ENCODE measurements at places on chromosomes 7 and 10.

DNA sequence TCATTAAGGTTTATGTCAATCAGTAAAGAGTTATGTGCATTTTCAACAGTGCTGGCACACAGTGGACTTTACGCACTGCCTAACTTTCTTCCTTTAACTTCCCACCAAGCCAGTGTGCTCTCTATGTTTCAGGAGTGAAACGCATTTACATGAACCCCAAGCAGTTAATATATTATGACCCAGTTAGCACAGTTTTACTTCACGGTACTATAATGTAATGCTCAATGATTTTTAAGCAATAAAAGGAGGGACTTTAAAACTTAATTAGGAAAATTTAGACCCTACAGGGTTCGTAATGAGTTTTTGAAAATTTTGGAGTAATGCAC, 100.3 kb downstream of the C10orf90 start:
- DNase-seq, result no peak

GRCh38 chr7:130369110-130369711, 11.1 kb upstream of the CPA1 start:
- no peak for DNase-seq

- DNase-seq, result no peak
These were observed 41.4 kb upstream of the SGCE start for GRCh38 chr7:94697035-94697974.

DNA sequence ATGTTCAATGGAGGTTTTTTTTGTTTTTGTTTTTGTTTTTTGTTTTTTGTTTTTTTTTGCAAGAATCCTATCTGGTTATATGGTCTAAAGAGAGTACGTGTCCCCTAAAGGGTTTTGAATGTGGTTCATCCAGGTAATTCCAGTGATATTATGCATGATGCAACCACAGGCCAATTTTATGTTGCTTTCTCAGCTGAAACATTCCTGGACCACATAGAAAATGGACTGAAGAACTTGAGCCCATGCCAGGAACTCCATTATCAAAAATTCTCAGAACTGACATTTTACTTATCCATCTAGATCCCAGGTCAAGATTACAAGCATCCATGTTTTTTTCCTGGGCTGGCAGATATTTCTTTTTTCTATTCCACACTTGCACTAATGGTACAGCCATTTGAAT, 11.5 kb upstream of the MINDY3 start:
- DNase-seq, result no peak

DNA sequence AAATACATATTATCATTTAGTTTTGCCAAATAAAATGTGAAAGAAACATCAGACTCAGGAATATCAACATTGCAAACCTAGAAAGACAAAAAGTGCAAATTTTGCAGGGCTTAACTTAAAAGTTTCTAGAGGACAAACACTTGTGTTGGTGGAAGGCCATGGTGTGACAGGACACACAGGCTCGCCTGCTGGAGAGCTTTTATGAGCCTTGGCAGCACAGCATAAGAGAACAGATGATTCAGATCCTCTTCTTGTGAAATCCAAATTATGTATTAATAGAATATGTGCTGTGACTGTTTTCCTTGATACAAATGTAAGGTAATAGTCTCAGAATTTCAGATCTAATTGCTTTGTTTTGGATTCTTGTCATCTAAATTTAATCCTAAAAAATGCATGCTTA, 72.9 kb upstream of the ABCB5 start:
- no peak for DNase-seq

DNA sequence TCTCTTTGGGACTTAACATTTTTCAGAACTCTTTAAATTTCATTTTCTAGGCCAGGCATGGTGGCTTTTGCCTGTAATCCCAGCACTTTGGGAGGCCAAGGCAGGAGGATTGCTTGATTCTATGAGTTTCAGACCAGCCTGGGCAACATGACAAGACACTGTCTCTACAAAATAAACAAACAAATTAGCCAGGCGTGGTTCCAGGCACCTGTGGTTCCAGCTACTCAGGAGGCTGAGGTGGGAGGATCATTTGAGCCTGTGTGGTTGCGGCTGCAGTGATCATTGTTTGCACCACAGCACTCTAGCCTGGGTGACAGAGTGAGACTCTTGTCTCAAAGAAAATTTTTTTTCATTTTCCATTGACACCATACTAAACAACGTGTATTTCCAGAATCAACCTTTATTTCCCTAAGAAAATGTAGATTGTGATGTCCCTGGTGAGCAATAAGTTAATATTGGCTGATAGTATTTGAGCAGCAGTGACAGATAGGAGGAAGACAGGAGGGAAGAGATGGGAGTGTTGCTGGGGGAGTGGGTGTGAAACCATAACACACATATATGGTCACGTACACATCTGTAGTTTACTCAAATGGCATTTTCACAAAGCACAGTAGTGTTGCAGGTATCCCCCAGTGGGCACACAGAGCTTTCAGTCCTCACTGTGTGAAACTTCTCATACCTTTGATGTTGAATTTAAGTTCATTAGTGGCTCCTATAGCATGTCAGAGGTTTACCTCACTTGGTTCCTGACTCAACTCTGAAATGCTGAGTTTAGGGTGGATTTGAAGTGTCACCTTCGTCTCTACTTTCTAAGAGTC, 205.6 kb downstream of the AUTS2 start:
- no peak for DNase-seq

DNA sequence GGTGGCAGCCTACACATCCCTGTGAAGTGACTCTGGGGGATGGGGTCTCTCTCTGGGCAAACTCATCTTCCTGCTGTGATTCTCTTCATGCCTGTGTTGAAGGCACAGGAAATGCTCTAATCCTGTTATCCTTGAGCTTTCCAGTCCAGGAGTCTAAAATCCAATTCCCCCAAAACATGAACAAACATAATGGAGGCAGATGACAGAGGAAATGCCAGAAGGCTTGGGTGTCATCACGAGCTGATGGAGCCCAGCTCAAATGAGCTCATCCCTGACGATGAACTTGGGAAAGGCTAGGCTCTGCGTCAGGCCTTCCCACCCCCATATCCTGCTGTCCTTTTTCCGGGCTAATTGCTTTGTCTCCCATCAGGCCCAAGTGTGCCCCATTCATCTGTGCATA, 165.9 kb upstream of the PODXL start:
- no peak for DNase-seq

GRCh38 chr7:130993671-130994365, 259.8 kb upstream of the KLF14 start:
- DNase-seq, result no peak
